Retina (tissue), 1 donor: ENCODE measurements at places on chromosomes 1 and 21.

DNA sequence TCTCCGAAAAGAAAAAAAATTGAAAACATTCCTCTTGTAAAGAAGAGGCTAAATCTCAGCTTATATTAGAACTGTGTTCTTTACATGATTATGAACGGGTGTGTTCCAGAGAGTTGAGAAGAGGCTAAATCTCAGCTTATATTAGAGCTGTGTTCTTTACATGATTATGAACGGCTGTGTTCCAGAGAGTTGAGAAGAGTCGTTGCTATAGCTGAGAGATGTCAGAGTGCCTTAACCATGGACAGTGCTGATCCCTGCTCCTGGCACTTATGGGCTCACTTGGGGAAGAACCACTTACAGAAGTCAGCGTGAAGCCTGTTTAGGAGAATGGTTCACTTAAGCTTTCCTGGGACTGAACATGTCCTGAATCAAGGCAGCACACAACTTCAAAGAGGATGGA is 35.0 kb downstream of the SLC35F3 start:
- DNase-seq: no peak

DNA sequence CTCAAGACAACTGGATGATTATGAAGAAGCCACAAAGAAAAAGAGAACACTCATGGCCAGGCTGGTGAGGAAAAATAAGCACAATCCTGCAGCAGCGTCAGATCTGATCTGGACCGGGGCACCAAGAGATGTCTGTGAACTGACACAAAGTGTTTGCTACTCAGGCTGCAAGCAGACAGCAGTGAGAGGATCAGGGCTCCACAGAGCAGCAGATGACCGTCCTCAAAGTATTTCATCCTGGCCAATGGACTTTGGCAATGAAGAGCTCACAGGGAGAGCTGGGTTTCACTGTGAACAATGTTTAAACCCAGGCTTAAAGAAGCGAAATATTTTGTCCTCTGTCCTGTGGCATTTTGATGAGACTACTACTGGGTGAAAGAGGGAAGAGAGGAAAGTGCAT is 299.2 kb downstream of the GPATCH2 start:
- DNase-seq: no peak

DNA sequence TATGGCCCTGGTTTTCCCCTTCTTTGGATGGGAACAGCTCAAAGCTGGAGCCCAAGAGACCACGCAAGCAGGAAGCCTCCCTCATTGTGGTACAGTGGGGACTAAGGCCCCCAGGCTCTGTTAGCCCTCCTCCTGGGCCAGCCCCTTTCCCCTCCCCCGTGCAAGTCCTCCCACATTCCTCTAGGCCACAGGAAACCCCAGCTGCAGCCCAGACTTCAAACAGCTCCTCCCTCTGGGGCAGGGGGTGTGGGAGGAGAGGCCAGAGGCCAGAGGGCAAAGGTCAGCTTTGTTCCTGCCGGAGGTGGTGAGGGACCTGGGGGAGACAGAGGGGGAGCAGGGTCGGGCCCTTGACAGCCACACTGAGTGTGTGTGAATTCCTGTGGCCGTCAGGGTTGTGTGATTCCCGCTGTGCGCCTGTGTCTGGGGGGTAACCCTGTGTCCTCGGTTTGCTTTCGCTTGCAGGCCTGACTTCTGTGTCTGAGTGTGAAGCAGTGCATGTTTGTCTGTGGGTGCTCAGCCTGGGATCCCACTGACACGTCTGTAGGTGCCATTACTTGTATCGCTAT is 3.4 kb upstream of the AHDC1 start:
- no peak for DNase-seq

DNA sequence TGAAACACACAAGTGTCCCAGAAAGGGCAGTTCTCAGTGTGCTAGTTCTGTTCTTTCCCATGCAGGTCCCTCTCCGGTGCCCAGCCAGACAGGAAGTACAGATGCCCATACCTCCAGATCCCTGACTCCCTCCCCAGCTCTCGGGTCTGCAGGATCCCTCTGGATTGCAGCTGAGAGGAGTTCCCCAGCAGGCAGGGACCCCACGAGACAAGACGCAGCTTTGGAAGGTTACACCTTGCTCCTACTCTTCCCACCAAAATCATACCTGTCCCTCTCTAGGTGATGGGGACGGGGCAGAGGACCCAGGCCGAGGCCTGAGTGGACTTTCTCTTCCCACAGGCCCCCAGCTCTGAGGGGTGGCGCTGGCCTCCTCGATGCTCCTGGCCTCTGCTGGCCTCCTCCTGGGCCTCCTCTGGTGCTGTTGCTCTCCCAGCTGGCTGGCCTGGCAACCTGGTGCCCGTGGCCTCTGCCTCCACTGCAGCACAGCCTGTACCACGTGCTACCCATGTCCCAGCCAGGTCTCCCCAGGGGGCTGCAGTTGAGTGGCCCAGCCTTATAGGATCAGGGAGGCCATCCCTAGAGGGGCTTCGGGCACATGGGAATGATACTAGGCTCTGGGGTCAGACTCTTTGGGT is 9.4 kb downstream of the LDLRAD2 start:
- DNase-seq: no peak
